ENCODE measurements at places on chromosomes 4 and X.

- no peak for DNase-seq
Observed at GRCh38 chrX:71573590-71573989, 4.6 kb upstream of the GCNA start.

GRCh38 chrX:12958059-12958458 lies 16.9 kb upstream of the TMSB4X start:
- DNase-seq: no peak

DNA sequence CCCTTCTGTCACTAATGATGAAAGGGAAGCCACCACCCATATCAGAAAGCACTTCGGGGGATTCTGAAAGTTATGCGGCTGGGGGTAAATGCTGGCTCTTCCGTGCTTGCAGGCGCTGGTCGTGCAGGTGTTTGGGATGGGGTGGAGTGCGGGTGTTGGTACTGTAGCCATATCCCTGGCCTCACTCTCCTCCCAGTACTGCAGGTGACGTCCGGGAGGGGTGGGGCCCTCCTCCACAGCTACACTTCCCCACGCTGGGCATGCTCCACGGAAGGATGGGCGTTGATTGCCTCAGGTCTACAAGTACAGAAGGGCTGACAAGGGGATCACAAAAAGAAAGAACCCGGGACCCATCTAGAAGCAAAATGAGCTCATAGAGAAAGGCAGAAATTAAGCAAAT lies 48.6 kb upstream of the CLDN24 start:
- no peak for DNase-seq

GRCh38 chr4:99968330-99968729 lies 18.3 kb upstream of the H2AZ1 start:
- no peak for DNase-seq

DNA sequence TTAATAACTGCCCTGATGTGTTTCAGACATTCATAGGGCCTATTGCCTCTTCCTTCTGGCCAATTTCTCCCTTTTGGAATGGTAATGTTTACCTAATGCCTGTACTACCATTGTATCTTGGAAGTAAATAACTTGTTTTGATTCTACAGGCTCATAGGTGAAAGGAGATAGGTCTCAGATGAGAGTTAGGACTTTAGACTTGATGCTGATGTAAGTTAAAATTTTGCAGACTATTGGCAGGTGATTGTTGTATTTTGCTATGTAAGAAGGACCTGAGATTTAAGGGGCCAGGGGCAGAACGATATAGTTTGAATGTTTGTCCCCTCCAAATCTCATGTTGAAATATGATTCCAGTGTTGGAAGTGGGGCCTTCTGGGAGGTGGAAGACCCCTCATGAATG lies 215.5 kb downstream of the SLC39A8 start:
- no peak for DNase-seq

DNA sequence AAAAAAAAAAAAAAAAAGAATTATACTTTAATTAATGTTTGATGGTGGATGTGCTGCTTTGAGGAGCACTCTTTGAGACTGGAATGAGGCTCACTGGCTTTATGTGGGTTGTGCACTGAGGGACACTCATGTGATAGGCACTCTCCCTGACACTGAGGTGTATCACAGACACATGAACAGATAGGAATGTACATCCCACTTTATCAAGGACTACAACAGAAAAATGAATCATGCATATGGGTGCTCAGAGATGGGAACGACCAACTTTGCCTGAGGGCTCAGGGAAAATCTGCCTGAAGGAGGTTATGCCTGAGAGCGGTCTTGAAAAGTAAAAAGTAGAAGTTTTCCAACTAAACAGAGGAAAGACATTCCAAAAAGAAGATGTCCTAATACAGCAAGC lies 97.7 kb upstream of the RBPJ start:
- no peak for DNase-seq

- DNase-seq: no peak
Observed at GRCh38 chr4:164446516-164446915, 307.4 kb upstream of the SMIM31 start.

GRCh38 chr4:169922632-169923276 lies 103.4 kb downstream of the MFAP3L start:
- no peak for DNase-seq

GRCh38 chr4:73902038-73902637 lies 32.9 kb downstream of the CXCL1 start:
- DNase-seq: no peak

DNA sequence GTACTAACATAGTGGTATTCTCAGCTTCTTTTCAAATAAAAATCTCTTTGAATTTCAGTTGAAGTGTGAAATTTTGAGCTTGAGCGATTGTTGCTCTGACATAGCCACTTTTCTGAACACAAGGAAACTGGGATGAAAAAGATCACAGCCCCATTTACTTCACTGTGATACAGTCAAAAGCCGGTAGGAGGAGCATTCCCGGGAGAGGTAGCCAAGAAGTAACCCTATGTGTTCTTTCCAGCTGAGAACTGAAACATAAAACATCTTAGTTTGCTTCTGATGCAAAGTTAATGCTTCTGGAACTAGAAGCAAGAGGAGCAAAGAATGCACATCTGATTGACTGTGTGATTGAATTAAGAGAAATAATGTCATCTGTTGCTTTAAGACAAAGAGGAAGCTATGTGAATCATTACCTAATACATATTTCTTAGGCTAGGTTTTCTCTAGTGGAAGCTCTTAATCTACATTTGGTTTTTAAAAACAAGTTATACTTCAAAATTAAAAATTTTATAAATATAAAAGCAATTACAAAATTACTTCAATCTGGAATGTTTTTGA lies 88.3 kb upstream of the UNC5C start:
- DNase-seq: no peak

GRCh38 chrX:97539970-97540519 lies 656.3 kb downstream of the RPA4 start:
- DNase-seq: no peak

- no peak for DNase-seq
Observed at GRCh38 chr4:73815145-73815544, 21.3 kb upstream of the CXCL6 start.

GRCh38 chrX:109695637-109696036 lies 37.4 kb downstream of the ACSL4 start:
- DNase-seq: no peak

GRCh38 chr4:153166716-153167501 lies 37.3 kb upstream of the TRIM2 start:
- DNase-seq: no peak

- DNase-seq: no peak
Observed at GRCh38 chr4:173424899-173425805, 26.2 kb upstream of the SCRG1 start.

DNA sequence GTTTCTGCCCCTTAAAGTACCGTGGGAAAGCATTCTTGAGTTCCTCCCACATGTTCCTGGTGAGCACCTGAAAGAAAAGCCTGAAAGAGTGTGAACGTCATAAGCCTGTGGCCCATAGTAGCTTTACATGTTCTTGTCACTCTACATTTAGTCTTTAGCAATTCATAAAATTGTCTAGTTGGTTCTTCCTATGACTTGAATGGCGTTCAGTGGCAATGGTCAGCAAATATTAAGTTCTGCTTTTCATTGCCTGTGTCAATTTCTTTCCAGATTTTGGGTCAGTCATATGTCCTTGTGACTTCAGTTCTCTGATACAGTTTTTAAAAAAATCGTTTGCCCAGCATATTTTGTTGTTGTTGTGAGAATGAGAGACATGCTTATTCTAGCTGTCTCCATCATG lies 650.0 kb upstream of the BOD1L1 start:
- no peak for DNase-seq

DNA sequence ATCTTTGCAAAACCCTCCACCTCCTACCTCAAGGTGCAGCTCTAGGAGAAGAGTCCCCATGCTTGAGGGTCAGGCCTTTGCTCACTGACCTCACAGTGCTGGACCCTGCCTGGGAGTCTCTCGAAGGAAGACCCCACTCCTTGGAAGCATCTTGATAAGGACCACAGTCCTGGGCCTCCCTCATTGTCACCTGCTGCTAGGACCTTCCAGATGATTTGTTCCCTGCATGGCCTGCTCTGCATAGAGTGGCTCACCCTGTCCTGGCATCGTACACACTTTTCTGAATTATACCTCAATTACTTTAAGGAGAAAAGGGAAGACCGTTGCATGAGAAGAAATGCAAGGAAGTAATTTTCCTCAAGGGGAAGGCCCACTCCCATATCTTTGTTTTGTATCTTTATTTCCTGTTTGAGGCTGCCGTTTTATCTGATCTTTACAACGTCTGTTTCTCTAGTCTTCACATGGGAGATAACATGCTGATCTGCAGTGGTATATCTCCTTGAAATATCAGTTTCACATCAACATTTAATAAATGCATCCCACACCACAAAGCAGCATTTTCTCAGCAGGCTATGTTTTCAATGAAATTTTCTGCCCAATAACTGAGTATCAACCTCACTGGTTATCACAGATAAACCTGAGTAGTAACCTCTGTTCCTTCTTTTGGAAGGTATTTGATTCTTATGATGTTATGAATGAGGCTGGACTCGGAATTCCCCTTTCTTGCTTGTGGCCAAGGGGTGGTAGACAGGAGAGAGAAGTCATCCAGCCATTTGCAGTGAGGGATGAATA lies 15.0 kb upstream of the AKAP17A start:
- no peak for DNase-seq

GRCh38 chrX:12686331-12686730 lies 104.9 kb upstream of the PRPS2 start:
- no peak for DNase-seq

- DNase-seq: no peak
Observed at GRCh38 chr4:24999392-25000089, 31.2 kb downstream of the LGI2 start.

DNA sequence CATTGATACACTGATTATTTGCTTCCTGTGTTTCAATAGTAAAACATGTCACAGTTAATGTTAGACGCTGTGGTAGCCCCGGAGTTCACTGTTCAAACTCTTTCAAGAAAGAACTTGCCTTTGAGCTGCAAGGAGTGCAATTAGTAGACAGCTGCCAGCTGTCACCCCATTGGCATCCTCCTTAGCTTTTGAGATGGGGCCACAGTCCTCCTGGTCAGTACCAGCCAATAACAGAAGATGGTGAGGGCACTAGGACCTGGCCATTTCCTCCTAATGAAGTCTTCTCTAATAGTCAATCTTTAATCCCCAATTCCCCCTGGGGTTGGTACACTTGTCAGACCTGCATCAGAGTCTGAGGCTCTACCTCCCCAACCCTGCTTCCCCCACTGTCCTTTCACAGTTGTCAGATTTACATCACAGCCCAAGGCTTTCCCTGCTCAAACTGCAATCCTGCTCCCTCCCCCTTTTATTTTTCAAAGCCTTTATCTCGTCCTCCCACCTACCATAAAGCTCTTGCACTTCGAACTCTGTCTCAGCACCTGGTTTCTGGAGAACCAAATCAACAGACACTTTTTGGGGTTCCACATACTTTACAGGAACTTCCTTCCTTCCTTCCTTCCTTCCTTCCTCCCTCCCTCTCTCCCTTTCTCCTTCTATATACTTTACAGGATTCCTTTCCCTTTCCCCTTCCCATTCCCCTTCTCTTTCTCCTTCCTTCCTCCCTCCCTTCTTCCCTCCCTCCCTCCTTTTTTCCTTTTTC lies 182.0 kb downstream of the RASL11B start:
- no peak for DNase-seq

- no peak for DNase-seq
Observed at GRCh38 chr4:42683393-42683792, 26.5 kb upstream of the ATP8A1 start.

DNA sequence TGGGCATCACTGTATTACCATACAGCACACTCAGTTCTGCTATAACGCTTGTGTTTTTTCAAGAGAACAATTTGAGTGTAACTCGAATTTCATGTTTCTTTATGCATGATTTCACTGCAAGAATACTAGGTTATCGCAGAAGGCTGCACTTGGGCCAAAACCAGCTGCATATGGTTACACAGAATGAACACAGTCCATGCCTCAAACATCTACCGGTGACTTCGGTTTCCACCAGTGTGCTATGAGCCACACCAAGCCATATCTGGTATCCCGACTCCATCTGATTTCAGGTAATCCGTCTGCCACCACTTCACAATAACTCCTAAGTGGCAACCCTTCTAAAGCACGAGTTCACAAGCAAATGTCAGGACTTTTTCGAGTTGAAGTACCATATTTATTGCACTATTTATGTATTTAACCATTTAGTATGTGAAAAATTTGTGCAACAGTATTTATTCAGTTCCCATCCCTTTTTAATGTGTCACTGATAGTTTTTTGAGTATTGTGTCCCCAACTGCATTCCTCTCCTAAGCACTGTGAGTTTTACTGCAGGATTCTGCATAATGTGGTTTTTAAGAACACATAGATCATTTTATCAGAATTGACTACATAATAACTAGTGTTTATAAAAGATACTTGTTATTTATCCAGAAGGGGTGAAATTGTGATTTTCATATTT lies 111.8 kb downstream of the APBB2 start:
- DNase-seq: no peak

DNA sequence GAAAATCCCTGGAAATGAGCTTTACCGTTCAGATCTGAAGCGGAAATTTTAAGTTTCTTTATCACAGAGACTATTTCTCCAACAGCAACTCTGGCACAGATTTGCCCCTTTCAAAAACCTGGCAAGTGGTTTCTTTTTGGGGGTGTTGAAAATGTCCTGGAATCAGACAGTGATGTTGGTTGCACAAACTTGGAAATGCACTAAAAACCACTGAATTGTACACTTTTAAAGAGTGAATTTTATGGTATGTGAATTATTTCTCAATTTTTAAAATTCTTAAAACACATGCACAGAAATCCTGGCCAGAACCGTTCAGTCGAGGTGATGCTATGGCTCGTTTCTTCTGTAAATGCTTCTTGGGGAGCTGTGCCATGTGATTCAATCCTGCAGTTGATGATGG lies 121.2 kb upstream of the RBPJ start:
- no peak for DNase-seq

- no peak for DNase-seq
Observed at GRCh38 chr4:4952273-4952672, 67.0 kb downstream of the CYTL1 start.

- DNase-seq: no peak
Observed at GRCh38 chr4:138967313-138967712, 48.3 kb upstream of the NOCT start.

DNA sequence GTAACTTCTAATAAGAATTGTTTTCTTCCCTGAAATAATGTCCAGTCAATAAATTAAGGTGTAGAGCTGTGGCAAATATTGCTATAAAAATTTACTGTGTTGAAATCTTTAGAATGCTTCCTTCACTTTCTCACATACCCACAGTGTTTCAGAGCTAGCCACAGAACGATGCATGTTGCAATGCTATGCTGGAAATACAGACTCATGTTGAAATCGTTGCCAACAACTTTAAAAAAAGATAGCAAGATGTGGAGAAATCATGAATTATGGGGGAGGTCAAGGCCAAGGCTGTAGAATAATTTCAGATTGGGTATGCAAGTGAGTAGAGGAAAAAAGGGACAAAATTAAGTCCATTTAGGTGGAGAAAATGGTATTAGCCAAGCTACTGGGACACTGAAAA lies 204.8 kb downstream of the VEGFC start:
- no peak for DNase-seq

DNA sequence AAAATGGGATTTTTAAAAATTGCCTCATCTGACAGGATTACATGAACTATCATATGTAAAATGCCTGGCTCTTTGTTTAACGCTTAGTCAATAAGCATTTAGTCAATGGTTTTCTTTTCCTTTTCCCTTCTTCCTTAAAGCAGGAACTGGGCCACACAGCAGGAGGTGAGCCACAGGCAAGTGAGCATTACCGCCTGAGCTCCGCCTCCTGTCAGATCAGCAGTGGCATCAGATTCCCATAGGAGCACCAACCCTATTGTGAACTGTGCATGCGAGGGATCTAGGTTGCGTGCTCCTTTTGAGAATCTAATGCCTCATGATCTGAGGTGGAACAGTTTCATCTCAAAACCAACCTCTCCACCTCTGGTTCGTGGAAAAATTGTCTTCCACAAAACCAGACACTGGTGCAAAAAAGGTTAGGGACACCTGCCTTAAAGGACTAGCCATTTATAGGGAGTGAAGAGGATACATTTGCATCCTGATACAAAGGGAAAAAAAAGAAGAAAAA lies 306.1 kb downstream of the FBXW7 start:
- no peak for DNase-seq
